ENCODE measurements at places on chromosomes 5 and 9. TPM values are rescaled to one million over a fixed set of nuclear protein-coding genes. Genes with fewer than 3 reads are reported as not detected.

GRCh38 chr5:159405611-159406031 is 75.3 kb upstream of the IL12B start:
- DNase-seq: peak; percentile 8

- no peak for DNase-seq
These were observed 440.9 kb upstream of the C9orf72 start for GRCh38 chr9:28014212-28014611.

GRCh38 chr9:107472581-107473340 is 16.8 kb downstream of the KLF4 start:
- no peak for DNase-seq

DNA sequence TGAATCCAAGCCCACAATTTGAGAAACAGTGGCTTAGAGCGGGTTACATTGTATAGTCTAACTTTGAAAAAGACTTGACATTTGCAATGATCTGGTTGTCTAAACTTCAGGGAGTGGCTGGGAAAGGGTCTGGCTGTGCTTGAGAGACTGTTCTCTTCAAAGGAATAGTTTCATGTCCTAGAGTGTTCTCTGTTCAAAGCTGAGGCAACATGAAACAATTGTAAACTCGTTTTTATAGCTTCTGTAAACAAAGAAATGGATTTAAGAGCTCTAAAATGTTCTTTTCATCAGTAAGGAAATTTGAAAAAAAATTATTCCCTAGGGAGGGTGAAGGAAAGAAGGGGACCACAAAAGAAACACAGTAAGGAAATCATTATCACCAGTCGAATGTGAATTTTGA is 41.6 kb downstream of the FOCAD start:
- no peak for DNase-seq

The IL5 gene
- polyA plus RNA-seq: not detected

The ZDHHC11B gene
- polyA plus RNA-seq: not detected

The UCK1 gene
- 21.4 TPM for polyA plus RNA-seq

The PCDHB5 gene
- polyA plus RNA-seq: not detected

The CCL27 gene
- not detected for polyA plus RNA-seq

The PCDHGA12 gene
- 0.09 TPM for polyA plus RNA-seq

- DNase-seq: no peak
These were observed 7.9 kb upstream of the FIBCD1 start for GRCh38 chr9:130946766-130947617.

- DNase-seq: no peak
These were observed 135.7 kb downstream of the ADAMTS2 start for GRCh38 chr5:179209359-179210150.

DNA sequence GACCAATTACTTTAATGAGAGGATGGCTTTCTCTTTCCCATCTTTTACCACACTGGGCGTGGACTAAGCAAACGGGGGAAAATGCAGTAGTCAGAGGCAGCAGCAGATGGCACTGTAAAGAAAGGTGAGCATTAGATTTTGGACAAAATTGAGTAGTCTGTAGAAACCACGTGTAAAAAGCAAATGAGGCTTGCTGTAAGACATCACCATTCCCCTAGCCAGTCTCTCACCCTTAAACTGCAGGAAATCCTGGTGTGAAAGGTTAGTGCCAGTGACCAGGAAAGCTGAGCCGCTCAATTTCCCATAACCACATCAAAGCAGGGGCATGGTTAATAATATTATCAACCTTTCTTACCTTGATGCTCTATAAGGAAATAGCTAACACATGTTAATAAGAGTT is 31.8 kb downstream of the SPATA31C2 start:
- no peak for DNase-seq

The SLC25A2 gene
- polyA plus RNA-seq: not detected

DNA sequence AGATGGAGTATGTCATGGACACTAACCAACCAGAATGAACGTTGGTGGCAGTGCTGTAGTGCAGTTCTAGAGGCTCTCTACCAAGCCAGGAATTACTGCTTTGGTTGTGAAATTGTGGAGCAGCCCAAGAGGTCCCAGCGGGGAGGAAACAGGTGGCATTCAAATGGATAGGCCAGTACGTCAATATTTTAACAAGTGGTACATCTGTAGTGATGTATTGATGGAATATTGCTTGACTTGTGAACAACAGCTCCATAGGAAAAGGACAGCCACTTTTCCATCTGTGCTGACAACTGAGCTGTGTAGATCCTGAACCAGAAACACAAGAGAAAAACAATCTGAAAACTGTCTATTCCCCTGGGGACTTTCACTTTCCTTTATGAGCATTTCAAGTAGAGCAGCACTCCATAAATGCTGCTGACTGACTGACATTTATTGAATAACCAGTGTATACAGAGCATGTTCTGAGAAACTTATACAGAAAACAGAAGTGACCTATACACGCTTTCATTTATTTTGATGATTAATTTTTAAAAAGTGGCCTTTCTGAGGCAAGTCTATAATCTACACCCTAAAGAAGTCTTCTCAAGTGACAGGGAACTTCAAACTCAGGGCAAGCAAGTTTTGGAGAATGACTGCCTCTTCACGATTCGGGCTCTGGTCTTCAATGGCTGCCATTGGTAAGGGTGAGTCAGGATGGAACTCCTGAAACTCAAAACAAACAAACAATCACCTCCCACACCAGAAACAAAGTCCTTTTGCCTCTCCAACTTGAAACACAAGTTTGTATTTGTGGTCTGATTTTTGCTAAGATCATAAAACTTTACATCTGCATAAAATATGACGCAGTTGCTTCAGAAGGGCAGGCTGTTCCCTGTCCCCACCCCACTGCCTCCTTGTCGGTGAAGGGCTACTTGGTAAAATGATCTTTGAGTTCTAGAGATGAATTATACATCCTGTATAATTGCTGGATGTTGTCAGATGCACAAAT is 362.4 kb downstream of the NDUFS4 start:
- DNase-seq: no peak

The PCDHGA3 gene
- polyA plus RNA-seq: not detected

The F2R gene
- polyA plus RNA-seq: 0.61 TPM

The HINT2 gene
- polyA plus RNA-seq: 109 TPM

- DNase-seq: no peak
These were observed 156.1 kb upstream of the MRPS30 start for GRCh38 chr5:44652674-44653073.
